ENCODE measurements at places on chromosomes 7 and 10.
A peak's percentile ranks its signal among the peaks of the same experiment; 100 is the strongest.

DNA sequence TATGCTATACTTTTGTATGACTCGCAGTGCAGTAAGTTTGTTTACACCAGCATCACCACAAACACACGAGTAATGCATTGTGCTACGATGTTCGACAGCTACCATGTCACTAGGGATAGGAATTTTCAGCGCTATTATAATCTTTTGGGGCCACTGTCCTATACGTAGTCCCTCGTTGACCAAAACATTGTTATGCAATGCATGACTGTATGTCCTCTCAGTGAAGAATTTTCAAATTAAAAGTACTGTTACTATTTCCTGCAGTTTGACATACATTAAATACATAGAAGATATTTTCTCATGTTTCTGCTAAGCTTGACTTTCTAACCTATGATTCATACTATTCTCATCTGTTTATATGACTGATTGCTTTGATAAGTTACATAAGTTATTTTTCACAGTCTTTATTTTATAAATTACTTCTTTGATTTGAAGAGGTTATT lies 203.6 kb downstream of the VTI1A start:
- DNase-seq = no peak

- no peak for DNase-seq
Measured at GRCh38 chr7:28364082-28364481, 48.2 kb upstream of the CREB5 start.

GRCh38 chr10:34655286-34656170 lies 159.6 kb downstream of the PARD3 start:
- peak; percentile 21 for DNase-seq

DNA sequence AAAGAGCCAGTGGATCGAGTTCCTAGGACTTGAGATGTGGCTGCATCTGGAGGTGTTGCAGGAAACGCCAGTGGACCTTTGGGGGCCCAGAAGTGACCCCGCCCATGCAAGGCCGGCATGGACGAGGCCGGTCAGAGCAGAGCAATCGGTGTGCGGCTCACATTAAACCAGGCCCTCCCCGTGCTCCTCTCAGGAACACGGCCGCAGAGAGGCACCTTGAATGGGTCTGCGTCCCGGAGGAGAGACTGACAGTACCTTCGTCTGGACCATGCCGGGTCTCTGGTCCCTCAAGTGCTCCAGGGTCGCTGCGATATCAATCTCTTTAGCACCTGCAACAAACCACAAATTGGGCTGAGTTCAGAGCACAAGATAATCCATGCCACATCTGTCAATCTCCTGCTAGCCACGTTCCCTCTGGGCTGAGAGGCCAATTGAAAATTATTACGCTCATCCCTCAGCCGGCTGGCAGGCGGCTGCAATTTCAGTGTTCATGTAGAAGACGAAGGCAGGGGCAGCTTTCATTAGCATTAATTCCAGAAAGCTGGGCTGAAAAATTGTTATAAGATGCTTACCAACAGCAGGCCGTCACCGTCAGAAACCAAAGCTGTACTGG lies 212.0 kb downstream of the DNAJB6 start:
- no peak for DNase-seq

DNA sequence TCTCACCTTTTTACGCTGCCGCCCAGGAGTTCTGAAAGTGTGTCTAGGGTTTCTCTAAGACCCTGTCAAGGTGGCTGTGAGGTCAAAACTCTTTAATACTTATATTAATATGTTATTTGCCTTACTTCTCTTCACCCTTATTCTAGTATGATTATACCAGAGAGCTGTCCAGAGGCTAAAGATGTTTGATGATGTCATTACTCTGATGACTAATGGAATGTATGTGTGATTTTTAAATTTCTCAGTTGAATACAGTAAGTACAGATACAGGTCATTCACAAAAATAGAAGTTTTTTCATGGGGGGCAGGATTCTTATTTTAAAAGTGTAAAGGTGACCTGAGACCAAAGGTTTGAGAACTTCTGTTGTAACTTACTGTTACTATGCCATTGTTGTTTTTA lies 150.6 kb upstream of the FOXP2 start:
- no peak for DNase-seq

- no peak for DNase-seq
Measured at GRCh38 chr10:72087392-72087968, 871 bp downstream of the SPOCK2 start.

DNA sequence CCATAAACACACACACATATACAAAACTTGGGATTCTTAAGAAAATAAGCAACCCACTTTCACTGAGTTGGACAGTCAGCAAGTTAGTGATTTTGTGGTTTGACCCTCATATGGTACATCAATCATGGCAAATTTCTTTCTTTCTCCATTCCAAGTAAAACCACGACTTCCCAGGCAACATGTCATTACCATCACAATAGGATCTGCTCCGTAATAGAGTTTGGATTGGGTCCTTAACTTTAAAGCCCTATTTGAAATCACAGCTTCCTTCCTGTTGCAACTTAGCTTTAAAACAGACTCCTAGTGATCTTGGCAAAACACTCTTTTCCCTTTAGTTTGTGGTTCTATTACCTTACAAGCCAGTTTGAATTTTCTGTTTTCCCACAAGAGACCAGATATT lies 483.6 kb downstream of the INHBA start:
- no peak for DNase-seq

DNA sequence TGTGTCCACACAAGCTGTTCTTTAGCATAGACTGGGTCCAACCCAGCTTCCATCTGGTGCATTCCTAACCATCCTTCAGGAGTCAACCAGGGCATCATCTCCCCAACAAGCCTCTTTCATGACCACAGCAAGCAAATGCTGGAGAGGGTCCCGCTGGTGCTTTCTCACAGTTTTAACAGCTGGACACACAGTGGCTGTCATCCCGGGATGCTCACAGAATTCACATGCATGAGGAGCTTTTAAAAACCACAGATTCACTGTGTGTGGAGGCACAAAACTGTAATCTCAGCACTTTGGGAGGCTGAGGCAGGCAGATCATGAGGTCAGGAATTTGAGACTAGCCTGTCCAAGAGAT lies 6.4 kb upstream of the CYP3A7 start:
- no peak for DNase-seq

DNA sequence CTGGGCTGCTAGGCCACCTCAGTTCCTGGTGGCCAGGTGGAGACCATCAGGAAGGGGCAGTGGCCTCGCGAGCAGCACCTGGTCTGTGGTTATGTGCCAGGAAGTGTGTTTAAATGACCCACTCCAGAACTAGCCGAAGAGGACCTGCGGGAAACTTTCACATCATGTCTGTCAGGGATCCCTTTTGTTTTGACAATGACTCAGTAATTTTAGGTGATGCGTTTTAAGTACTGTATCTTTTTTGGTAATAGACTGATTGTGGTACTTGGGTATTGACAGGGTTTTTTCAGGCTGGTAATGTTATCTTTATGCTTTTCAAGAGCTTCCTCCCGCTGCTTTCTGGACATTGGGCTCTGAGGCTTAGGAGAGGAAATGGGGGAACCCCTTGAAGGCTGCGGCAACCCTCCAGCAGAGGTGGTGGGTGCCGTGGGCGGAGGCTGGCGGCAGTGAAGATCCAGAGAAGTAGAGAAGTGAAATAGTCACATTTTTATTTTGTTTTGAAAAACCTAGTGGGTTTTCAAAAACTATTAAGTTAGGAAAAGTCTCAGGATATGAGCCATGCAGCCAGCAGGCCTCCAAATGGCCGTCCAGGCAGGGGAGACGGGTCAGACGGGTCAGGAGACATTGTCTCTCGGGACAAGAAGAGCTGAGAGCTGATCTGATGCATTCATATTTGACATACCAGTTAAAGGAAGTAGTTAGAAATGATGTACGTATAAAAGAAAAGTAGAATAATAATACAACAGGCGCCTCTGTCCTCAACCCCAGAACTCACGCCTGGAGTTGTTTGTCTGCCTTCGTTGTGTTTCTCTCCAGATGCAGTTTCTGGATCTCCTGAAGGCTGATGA lies 27.7 kb downstream of the PPP2R2D start:
- no peak for DNase-seq

GRCh38 chr7:100588438-100588837 lies 2.3 kb downstream of the FBXO24 start:
- no peak for DNase-seq

- no peak for DNase-seq
Measured at GRCh38 chr10:21488957-21489446, 36.5 kb downstream of the SKIDA1 start.

- DNase-seq = no peak
Measured at GRCh38 chr10:95651346-95652060, 5.0 kb downstream of the ALDH18A1 start.

DNA sequence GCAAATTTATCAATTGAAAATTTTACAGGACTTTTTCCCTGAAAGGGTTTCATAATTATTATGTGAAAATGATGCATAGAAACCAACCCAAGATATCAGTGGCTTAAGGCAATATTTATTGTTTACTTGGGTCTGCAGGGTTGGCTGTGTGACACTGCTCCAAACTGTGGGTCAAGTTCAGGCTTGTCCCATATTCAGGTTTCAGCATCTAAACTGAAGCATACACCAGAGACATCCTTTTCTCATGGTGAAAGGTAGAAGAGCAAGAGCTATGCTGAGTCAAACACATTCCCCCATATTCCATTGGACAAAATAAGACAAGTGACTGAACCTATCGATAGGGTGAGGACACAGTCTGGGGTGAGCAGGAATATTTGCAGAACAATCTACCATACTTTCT lies 110.9 kb downstream of the MAPK8 start:
- DNase-seq = no peak

DNA sequence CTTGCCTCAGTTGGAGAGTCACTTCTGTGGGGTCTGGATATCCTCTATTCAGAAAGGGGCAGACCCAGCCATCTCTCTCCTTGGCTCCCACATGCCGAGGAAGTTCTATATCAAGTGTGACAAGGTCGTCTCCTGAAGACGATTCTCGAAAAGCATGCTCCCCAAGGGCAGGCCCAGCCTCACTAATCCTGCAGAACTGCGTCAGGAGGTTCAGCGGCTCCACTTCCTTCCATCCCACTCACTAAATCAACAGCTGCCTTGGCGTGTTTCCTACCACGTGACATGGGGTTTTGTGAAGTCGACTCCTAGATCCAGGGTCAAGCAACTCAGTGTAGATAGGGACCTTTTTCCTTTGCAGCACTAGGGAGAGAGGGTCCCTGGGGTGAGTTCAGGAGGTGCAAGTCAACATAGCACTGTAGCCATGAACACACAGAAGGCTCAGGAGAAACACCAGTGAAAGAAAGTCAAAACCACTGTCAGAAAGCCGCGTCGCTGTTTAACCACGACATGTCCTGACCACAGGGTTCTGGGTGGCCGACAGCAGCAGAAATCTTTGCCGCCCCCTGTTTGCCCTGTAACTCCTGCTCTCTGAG lies 156.4 kb downstream of the PRPF18 start:
- no peak for DNase-seq

GRCh38 chr10:124025660-124026588 lies 67.5 kb downstream of the CHST15 start:
- no peak for DNase-seq

- no peak for DNase-seq
Measured at GRCh38 chr10:77673101-77673500, 35.5 kb upstream of the KCNMA1 start.

Data from NCI-H446 treated with DMSO at 0.1 percent for 48 hours (cell line).